ENCODE measurements at places on chromosomes 2 and 18.

DNA sequence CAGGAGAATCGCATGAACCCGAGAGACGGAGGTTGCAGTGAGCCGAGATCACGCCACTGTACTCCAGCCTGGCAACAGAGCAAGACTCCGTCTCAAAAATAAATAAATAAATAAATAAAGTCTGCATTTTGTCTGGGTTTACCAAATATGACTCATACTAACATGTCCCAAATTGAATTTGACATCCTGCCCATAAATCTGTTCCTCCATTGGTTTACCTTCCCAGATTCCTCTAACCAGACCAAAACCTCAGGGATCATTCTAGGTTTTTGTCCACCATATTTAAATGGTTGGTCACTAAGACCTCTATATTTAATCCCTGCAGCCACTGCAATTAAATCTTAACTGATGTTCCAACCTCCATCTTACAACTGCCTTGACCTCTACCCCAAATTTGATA lies 150.9 kb downstream of the ATAD2B start:
- no peak for DNase-seq

- DNase-seq = no peak
Measured at GRCh38 chr2:66587216-66587615, 152.3 kb downstream of the MEIS1 start.

DNA sequence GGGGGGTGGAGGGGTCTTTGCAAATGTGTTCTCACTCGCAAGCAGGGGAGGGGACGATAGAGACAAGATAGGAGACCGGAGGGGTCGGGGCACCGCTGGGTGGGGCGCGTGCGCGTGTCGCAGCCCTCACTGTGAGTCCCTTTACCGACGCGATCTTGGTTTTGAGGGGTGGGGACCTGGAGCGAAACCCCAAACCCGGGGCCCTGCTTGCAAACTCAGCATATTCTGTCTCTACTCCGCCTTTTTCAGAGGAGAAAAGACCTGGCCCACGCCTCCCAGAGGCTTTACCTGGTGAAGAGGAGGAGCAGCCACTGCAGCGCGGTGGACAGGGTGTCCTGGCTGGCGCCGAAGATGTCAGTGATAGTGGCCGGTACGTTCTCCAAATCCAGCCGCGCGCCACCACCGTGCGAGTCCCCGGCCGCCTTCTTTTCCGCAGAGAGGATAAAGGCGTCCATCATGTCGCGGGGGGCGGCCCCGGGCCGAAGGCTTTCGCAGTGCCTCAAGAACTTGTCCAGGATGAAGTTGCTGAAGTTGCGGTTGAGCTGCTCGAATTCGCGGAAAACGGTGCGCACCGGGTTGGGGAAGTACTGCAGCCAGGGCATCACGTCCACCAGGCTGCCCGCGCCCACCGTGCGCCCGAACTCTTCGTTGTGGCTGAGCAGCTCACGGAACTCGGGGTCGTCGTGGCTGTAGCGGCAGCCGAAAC lies 1.7 kb downstream of the CYP1B1 start:
- no peak for DNase-seq

DNA sequence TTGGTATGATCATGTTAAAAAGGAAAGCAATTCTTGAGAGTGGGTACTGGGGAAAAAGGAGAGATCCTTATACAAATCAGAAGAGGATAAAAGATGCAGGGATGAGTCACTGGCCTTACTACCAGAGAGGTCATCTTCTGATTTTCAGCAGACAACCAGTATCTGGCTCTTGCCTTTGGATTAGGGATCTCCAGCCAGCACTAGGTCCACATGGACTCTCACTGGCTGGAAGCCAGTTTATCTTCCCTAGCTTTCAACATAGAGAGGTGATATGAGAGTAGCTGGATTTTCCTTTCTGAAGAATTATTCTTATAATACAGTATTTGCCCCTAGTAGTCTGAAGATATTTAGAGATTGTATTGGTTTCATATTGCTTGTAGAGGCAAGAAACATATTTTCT lies 30.2 kb downstream of the CERKL start:
- DNase-seq = no peak

DNA sequence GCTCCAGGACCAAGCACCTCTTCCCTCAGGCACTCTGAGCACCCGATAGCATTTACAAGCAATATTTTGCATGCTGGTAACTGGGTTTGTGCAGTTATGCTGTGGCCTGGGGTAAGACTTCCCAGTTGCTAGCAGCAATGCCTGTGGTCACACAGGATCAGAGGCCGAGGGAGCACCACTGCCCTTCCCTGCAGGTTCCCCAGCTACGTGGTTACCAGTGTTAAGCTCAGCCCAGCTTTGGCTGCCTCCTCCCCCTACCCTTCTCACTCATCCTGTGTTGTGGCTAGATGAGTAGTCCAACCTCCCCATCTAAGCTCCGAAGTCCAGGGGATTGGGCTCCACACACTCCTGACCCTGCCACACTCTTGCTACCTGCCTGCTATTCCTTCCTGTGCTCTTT lies 141.1 kb downstream of the CELF4 start:
- no peak for DNase-seq

- DNase-seq = no peak
Measured at GRCh38 chr2:230893338-230893737, 28.6 kb downstream of the ITM2C start.

DNA sequence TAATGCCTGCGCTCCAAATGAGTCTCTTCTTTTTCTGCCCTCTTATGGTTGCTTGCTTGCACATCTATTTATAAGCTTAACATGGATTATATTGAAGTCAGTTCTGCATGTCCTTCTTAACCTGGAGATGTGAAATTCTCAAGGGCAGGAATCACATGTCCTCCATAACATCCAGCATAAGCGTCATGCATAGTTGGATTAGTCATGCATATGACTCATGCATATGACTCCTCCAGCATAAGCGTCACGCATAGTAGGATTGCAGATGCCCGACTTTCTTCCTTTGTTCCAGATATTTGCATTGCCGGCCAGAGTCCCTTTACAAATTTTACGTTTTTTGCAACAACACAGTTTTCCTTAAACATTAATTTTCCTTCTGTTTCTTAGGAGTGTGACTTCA lies 308.6 kb downstream of the TGIF1 start:
- no peak for DNase-seq

- no peak for DNase-seq
Measured at GRCh38 chr18:9135912-9136314, 668 bp upstream of the ANKRD12 start.
